ENCODE measurements at places on chromosomes 12 and 14. TPM values are rescaled to one million over a fixed set of nuclear protein-coding genes. Genes with fewer than 3 reads are reported as not detected.

The DBX2 gene
- 0.13 TPM for total RNA-seq

The CARMIL3 gene
- total RNA-seq, result 0.62 TPM

DNA sequence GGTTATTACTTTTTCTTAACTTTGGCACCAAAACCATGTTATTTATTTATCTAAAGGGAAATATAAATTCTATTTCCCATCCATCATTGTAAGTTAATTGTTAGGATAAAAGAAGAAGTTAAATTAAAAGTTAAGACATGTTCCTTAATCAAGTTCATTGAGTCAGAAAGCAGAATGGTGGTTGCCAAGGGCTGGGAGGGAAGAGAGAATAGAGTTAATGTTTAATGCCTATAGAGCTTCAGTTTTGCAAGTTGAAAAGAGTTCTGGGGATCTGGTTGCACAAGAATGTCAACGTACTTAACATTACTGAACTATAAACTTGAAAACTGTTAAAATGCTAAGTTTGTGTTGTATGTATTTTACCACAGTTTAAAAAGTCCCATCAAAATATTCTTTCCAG is 63.2 kb upstream of the NR2C1 start:
- DNase-seq, result no peak

GRCh38 chr12:12267742-12268200 is 927 bp upstream of the LRP6 start:
- DNase-seq, result no peak

- no peak for DNase-seq
These were observed 41.1 kb upstream of the BCL2L14 start for GRCh38 chr12:12029653-12030052.
